ENCODE measurements at places on chromosomes 1 and 21.

DNA sequence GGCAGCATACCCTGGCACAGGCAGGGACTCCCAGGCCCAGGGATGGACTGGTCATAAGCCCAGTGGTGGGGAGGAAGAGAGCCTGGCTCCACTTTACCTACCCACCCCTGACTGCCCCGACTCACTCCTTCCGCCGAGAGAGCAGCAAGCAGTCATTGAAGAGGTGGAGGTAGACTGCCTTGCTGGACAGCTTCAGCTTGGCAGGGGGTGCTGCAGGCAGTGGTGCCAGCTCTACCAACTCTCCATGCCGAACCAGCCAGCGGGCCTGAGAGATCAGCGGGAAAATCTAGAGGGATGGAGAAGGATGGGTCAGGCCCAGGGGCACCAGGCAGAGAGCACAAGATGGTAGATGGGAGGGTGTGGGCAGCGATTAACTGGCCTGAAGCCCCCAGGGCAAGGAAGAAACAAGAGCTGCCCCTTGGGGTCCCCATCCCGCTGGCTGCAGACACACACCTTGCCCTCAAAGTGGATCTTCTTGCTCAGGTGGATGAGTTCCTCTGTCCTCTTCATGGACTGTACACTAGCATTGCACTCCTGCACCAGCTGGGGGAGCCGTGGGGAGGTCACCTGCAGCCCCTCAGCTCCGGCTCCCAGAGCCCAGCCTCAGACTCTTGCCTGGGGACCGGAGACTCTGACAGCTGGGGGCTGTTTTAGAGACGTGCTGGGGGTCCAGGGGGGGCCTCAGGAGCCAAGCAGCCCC, 7.7 kb downstream of the ARHGEF19 start:
- DNase-seq: no peak

GRCh38 chr21:45256912-45257672, 30.6 kb downstream of the POFUT2 start:
- no peak for DNase-seq

GRCh38 chr21:14646893-14647292, 100.8 kb upstream of the SAMSN1 start:
- no peak for DNase-seq

DNA sequence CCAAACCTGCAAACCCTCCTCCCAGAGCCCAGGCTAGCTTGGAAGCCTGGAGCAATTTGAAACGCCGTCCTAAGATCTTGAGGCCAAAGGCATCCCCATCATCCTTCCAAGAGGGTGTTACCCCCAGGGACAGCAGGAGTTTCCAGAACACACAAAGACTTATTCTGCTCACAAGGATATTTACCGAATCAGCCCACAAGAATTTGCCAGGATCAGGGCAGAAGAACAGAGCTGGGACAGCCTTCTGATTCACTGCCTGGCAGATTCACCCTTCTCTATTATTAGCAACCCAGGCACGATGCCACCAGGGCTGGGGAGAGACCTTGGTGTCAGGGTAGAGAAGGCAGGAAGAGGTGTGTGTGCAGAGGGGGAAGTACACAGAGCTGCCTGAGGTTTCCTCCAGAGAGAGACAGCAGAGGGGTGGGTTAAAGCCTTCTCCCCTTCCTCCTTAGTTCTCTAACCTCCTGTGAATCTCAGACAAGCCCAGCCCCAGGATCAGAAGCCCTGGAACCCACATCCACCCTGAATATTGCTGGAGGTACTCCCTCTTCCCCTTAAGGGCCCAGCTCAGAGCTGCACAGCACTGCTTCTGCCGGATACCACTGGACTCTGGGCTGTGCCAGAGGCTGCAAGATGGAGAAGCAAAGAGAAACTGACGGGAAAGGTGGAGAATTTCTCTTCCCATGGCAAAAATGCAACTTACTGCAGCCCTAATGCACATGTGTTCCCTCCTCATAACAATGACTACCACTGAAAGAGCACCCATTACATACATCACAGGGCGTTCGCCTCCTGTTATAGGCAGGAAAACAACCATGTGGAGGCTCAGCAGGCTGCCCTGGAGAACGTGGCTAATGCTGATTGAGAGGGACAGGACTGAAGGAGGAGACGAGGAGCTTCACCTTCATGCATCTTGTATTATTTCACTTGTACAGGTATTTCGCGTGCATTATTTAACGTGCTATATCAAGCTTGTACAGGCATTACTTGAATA, 61.8 kb downstream of the ITPKB start:
- peak; percentile 78 for DNase-seq

DNA sequence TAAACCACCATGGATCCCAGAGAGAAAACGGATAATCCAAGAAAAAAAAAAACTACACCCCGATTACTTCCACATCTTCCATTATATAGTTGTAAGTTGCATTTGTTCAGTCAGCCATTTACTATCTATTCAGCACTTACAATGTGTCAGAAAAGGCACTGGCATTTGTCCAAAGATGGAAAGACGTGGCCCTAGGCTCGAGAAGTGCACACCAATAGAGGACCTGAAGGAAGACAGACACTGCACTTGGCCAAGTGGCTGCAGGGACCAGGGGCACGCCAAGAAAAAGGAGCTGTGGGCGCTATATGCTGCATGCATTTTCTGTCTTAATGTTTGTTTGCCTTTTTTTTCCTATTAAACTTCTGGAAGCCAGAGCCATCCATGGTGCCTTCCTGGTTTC, 45.2 kb upstream of the LYST start:
- DNase-seq: no peak

- DNase-seq: no peak
Measured at GRCh38 chr1:115060501-115060900, 28.8 kb downstream of the TSPAN2 start.

GRCh38 chr1:55524006-55524405, 308.8 kb upstream of the USP24 start:
- no peak for DNase-seq

- DNase-seq: no peak
Measured at GRCh38 chr1:110130113-110130591, 17.9 kb downstream of the UBL4B start.

- peak; percentile 45 for DNase-seq
Measured at GRCh38 chr1:89274411-89274857, 1.8 kb upstream of the GBP5 start.

DNA sequence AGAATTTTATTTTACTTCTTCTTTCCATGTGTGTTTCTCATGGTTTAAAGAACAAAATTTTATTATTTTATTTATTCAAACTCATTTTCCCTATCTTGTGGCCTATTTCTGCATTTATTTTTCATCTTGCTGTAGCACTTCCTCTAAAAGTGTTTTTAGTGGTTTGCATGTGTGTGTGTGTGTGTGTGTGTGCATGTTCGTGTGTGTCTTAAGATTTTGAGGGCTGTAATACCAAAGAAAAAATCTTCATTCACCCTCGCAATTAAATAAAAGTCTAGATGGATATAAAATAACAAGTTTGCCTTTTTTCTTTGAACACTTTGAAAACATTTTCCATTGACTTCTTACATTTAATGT, 24.6 kb upstream of the FCRL3 start:
- DNase-seq: no peak

DNA sequence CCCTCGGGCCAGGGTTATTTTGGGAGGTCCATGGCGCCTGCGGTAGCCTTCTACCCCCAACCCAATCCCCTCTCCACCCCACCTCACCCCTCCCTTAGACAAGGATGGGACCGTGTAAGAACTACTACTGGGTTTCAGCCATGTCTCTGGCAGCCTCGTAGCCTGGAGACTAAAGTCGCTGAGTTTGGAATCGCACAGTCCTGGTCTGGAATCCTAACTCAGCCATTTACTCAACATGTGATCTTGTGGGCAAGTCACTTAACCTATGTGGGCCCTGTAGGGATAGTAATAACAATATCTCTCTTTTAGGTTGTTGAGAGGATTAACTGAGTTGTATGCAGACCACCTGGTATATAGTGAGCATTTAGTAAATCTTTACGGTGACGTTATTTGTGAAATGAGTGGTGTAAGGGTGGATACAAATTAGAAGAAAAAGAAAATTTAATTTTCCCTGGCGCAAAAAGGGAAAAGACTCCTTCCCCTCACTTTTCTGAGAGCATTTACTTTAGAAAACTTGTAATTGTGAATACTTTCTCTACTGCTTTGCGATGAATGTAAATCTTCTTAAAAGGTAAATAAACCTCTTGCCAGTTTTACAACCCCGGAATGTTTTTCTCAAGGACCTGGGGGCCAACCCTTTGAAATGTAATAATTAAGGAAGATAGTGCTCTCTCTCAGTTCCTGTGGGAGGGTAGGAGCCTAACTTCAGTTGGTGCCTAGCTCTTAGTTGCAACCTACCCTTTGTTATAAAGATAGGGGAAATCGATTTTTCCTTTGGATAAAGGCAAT, 615 bp upstream of the MRPS15 start:
- DNase-seq: no peak

DNA sequence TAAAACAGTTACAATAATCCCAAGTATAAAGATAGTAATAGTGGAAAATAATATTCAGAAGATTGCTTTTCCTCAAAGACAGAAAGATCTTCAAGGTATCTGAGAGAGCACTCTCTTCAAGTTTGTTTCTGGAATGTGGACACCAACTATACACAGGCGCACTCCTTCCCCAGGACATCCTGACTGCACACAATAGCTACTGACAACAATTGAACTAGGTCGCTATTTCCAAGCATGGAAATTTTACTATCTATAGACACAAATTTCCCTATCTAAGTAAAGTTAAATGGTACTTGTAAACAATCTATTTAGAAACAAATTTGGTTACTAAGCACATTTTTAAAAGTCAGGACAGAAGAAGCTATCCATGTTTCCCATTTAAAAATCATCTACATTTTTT, 19.1 kb downstream of the ARHGAP29 start:
- DNase-seq: no peak

DNA sequence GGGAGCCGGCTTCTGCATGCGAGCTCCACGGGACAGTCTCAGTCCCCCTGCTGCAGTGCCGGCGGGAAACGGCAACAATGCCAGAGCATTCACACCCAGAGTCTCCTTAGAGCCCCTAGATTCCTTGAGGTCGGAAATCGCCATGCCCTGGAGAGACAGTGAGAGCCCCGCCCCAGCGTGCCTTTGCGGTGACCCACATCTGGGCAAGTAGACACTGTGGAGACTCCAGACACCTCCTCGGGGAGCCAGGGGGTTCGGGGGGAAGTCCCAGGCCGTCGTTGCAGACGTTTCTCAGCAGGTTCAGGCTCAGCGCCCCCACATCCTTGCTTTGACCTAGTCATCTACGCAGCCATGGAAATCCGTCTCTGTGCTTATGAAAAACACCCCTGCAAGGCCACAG, 81.3 kb upstream of the ARHGEF16 start:
- DNase-seq: no peak

DNA sequence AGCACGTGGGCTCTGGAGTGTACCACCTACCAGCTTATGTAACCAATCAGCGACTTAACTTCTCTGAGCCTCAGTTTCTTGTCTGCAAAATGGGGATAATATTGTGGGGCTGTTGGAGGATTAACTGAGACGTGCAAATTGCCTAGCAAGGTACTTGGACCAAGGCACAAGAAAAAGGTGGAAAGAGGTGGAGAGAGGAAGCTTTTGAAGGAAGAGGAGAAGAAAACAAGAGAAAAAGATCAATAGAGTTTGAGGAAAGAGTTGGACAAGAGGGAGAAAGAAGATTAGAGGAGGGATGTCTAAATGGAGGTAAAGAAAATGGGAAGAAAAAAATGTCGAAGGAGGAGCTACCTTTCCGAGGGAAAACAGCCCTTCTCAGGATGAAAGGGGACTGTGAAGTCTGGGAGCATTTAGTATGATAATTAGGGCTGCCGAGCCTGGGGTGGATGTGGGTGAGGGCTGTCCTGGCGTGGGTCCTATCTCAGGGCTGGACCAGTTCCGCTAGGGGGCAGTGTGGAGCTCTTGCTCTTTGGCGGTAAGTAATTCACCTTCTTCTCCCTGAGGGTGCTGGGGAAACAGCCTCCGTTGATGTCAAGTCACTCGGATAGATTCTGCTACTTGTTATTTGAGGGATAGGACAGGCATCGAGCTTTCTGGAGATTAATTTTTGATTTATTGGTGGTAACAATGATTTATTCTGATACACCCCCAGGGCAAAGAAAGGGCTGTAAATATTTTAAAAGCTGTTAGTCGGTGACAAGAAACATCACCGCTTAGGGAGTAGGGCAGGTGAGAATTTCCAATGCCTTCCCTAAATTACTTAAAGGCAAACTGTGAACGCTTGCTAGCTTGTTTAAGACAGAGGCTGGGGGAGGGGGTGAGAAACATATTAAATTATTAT, 79.0 kb upstream of the NFASC start:
- DNase-seq: peak; percentile 71

GRCh38 chr1:180585994-180586359, 27.2 kb downstream of the OVAAL start:
- DNase-seq: no peak

GRCh38 chr1:26170472-26170821, 739 bp downstream of the ZNF593 start:
- DNase-seq: no peak

- no peak for DNase-seq
Measured at GRCh38 chr1:211537253-211537652, 41.7 kb downstream of the SLC30A1 start.

- DNase-seq: no peak
Measured at GRCh38 chr1:59079434-59080140, 217.3 kb upstream of the FGGY start.

DNA sequence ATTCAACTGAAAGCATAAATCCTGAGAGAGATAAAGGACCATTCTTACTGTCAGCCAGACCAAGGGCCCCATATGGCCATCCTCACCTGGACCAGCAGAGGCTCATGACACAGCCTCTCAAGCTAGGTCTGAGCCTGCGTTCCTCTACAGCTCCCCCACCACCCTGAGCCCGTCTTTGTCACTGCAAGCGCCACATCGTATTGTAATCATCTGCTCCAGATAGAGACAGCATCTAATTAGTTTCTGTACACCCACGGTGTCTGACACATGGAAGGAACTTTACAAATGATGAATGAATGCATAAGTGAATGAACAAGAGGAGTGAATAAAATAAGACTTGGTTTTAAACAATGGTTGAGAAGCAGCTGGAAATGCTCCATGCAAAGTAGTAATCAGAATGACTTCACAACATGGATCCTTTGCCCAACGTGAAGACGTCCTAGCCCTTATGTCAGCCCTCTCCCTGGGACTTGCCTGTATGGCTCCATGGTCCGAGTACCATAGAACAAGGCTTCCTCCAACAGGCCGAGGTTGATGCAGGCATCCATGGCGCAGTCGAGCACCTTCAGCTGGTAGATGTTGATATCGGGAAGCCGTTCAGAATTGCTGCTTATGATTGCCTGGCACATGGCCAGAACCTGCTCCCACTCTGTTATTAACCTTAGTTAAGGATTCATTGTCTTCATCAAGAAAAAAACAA, 648.9 kb downstream of the SMYD3 start:
- no peak for DNase-seq

All from CD4-positive, alpha-beta memory T cell (primary cell).